HAP-1 (cell line): ENCODE measurements at places on chromosomes 16 and 17.

- no peak for DNase-seq
Observed at GRCh38 chr17:5511401-5512225, 25.2 kb downstream of the MIS12 start.

DNA sequence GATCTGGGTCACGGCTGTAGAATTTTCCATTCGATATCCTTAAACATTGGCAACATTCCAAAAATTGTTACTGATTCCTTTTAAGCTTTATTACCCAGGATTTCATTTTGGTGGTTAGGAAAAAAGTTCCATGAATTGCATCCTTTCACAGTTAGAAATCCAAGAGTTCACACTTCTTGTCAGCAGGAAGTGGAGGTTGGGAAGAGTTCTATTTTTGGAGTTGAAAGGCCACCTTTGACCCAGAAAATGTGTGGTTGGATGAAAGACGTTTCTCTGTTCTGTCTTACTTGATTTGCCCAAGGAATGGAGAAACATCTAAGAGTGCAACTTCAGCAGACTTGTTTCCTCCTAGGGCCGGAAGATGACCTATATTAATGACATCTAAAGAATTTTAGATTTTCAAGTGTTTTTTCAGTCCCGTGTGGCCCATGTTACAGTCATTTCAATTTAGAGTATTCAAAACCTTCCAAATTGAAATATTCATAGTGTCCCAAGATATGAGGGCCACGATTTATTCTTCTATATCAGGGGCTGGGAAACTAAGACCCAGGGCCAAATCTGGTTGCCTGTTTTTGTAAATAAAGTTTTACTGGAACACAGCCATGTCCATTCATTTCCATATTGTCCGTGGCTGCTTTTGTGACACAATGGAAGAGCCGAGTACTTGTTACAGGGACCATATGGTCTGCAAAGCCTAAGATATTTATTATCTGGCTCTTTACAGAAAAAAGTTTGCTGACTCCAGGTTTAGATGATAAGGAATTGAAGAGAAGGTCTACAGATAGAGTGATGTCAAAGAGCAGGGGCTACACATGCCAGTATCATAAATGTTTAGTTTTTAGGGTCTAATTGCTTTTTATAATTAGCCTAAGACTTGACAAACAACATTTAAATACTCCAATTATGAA lies 50.2 kb downstream of the CDK5R1 start:
- DNase-seq = no peak

DNA sequence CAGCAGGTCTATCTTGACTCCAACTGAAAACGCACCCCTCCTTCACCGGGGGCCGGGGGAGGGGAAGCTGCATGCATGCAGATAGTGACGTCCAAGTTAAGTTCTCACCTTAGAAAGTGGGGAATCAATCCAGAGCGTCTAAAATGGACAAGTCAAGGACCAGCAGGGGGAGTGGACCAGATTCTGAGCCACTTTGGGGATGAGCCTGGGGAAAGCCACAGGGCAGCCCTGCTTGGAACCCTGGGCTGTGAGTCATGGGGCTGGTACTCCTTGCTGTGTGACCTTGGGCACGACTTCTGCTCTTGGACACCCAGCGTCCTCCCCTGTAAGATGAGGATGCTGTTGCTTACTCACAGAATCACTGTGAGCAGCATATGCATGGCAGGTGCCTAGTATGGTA lies 9.1 kb downstream of the TNFRSF13B start:
- no peak for DNase-seq

- DNase-seq = no peak
Observed at GRCh38 chr17:57935833-57936807, 19.1 kb downstream of the CUEDC1 start.

DNA sequence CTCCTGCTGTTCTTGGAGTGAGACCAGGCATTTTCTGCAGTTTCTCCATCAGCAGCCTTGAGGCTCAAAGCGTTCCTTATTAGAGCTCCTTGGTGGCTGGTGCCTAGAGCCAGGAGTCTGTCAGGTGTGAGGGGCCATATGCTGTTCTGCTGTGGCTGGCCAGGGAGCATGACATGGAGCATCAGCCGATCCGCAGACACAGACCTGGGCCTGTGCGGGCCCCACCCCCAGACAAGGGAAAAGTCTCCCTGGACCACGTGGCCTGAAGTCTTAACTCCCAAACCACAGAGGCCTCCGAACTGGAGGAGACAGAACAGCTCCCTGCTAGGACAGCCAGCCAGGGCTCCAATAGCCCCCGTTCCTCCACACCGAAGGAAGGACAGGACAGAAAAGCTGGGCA lies 162.7 kb upstream of the CIBAR2 start:
- DNase-seq = no peak

GRCh38 chr16:78102865-78103264 lies 3.4 kb downstream of the WWOX start:
- DNase-seq = no peak

- DNase-seq = no peak
Observed at GRCh38 chr17:81922566-81923301, 4.8 kb upstream of the SIRT7 start.

DNA sequence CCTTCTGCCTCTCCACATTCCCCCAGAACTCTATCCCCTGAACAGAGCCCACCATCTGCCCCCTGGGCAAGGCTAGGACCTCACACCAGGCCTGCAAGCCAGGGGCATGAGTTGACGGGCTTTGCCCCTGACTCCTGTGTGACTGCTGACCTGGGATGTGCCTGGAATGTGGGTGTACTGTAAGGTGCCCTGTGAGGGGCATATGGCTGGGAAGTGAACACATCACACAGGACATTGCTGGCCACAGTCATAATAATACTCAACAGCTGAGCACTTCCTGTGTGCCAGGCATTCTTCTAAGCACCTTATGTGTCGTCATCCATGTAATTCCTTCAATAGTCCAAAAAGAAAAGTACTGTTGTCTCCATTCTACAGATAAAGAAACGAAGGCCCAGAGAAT lies 13.3 kb downstream of the CES4A start:
- DNase-seq = no peak

DNA sequence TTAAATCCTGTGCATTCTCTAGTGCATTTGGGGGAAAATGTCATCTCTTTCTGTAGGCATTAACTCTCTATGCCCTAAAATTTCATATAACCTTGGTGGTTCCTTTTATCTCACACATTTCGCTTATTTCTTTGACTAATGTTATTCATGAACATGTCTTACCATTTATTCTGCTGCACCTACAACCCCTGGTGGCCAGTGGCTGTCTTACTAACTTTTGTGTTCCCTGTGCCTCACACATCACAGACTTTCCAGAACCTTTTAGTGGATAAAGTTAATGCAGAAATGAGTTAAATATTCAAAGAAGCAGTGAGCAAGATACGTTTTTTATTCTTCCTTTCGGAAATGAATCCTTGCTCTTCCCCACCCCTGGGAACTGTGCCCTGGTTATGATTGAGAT lies 111.9 kb downstream of the CDH13 start:
- DNase-seq = no peak

GRCh38 chr17:32517982-32518381 lies 31.2 kb downstream of the CDK5R1 start:
- no peak for DNase-seq

DNA sequence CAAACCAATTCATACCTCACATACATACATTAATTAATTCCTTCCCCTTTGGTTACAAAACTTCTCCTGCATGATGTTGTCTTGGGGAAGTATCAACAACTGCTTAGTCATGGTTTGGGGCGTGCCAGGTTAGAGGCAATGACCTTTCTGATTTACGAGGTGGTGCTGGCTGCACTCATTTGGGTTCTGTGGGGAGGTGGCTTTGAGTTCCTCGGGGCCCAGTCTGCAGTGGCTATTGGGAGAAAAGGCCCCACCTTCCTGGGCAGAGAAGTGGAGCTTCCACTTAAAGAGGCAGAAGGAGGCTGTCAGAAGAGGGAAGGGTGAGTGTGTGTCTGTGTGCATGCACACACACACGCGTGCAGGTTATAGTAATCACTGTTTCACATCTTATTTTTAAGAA lies 10.2 kb upstream of the ETV4 start:
- no peak for DNase-seq

GRCh38 chr16:22126037-22126558 lies 33.8 kb downstream of the VWA3A start:
- DNase-seq = no peak

DNA sequence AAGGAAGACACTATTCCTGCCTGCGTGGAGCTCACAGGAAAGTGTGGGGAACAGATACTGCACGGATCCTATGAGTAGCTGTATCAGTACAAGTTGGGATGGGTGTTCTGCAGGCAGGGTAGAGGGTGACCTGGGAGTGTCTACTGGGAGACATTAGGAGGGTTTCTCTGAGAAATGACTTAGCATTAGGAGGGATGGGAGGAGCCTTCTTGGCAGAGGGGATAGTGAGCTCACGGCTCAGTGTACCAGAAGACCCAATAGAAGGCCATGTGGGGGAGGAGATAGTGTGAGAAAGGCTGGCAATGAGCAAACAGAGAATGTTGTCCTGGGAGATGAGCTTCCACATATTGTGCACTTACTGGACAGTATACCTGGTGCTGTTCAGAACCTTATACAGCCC lies 109.1 kb downstream of the MSI2 start:
- DNase-seq = no peak

- DNase-seq = no peak
Observed at GRCh38 chr17:47830396-47831002, 842 bp downstream of the MRPL10 start.

GRCh38 chr16:67996666-67997065 lies 2.6 kb downstream of the DPEP2 start:
- no peak for DNase-seq

- DNase-seq = no peak
Observed at GRCh38 chr17:83148317-83149028, 69.1 kb downstream of the METRNL start.

GRCh38 chr16:6081320-6081976 lies 983.9 kb upstream of the EEF2KMT start:
- DNase-seq = peak; percentile 20

DNA sequence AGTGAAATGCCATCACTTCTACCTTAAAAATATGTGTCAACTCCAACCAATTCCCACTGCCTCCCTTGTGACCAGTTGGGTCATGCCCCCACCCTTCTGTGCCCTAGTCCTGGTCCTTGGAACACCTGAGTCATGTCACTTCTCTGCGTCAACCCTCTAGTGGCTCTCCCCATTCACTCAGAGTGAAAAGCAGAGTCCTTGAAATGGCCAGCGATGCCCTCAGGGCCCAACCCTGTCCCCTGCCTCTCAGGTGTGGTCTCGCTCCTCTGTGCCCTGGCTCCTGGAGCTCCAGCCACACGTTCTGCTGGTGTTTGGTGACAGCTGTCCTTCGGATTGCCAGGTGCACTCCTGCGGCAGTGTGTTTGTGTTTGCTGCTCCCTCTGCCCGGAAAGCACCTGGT lies 89.2 kb downstream of the SPECC1 start:
- no peak for DNase-seq

- DNase-seq = no peak
Observed at GRCh38 chr16:81261049-81261648, 22.7 kb downstream of the BCO1 start.

DNA sequence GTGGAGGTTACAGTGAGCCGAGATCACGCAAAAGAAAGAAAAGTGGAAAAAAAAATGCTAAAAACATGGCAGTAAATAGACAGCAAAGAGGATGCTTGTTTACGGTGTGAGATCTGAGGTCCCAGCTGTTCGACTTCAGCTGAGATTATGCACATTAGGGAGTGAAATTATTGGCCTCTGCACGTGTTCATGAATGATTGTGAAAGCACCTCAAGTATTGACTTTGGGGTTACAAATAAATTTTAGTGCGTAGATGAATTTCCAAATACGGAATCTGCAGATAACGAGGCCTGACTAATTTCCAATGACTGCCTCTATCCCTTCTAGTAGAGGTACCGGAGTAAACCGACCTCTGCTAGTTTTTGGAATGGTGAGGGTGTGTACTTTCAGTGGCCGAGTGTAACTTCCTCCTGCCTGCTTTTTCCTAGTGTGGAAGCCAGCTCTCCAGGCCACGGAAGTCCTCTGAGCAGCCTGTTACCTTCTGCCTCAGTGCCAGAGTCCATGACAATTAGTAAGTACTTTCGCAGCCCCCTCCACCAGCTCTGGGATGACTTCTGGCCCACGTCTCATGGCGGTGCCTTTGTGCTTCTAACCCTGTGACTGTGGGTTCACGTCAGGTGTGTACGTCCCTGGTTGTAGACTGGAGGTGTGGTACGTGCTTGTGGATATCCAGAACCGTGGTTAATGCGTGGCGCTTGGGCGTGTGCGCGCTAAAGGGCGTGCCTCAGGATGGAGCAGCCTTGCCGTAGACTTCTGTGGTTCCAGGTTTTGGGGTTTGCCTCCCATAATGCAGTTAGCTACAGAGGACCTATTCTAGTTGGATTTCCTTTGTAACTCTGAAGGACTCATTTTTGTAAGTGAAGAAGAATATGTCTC lies 102.1 kb downstream of the SNX29 start:
- DNase-seq = no peak

DNA sequence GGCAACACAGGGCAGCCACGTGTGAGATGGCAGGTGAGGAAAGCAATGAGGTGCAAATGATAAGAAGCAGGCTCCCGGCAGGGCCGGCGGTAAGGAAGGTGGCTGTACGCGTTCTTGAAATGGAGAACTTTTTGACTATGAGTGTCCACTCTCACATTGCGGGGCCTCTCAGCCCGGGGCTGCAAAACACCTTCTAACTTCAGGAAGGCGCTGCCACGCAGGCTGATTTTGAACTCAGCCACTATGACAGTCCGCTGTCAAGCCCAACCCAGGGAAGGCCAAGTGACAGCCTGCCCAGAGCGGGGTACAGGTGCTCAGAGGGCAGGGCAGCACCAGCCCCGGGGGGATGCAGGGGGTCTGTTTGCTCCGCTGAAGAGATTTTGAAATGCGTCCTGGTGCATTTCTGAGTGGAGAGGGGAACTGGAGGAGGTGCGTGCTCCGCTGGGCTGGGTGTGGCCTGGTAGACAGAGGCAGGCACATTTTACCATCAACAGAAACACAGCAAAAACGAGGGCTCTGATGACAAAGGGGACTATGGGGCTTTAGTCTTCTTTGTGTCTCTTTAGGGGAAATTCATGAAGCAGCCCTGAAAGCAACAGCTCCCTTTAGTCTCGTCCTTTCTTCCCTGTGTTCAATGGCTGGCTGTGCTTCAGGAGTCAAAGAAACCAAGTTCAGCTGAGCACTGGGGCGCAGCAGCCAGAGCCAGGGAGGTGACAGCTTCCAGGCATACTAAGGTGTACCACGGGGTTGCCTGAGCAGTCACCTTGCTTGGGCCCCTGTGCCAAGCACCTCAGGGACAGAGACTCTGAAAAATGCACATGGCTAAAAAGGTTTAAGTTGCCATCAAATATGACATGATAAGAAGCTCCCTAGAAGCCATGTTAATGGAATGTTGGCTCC lies 14.6 kb upstream of the SREBF1 start:
- no peak for DNase-seq

DNA sequence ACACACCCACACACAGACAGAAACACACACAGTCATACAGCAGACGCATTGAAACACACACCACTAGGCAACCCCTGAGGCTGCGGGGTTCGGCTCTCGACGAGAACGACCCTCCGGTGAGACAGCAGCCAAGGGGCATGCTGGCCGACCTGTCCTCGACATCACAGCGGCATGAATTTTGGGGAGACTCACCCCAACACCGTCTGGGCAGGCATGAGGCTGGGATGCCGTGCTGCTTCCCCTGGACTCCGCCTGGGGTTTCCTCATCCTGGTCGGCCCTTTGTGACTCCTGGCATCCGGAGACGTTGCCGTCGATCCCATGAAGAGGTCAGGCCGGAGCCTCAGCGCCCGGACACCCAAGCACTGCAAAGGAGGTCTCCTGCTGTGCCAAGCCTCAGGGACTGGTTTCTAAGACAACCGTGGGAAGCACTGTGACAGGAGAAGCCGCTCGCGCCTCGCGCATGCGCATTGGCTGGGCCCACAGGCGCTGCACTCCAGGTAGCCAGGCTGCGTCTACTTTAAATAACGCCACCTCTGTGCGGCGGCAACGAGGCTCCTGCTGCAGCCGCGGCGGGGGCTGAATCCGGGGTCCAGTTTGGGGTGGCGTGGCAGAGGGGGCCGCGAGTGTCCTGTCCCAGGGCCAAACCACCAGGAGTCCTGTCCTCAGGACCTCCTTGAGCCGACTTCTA lies 13.8 kb upstream of the KCNJ18 start:
- DNase-seq = no peak
